Thoracic aorta (tissue), 2 donors: ENCODE measurements at places on chromosomes 3 and 15. TPM values are rescaled to one million over a fixed set of nuclear protein-coding genes. Genes with fewer than 3 reads are reported as not detected.
A peak's percentile ranks its signal among the peaks of the same experiment; 100 is the strongest.

GRCh38 chr15:91973481-91973880 lies 120.0 kb downstream of the SLCO3A1 start:
- H3K36me3 ChIP-seq: no peaks in the 10 kb centered on the region
- peaks cover 20% of the 10 kb centered on the region for H3K4me1 ChIP-seq
- no peak overlapping the region for H3K4me3 ChIP-seq

DNA sequence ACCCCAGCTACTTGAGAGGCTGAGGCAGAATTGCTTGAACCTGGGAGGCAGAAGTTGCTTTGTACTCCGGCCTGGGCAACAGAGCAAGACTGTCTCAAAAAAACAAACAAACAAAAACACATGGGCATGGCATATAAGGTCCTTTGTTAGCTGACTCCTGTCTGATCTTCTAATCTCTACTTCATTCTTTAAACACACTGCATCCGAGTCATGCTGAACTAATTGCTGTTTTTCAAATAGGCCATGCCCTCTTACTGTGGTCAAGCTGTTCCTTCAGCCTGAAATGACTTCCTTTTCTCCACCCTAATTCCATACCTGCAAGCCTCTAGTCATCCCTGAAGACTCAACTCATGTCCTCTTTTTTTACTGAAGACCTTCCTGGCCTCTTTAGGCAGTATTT lies 22.3 kb upstream of the SLMAP start:
- H3K27ac ChIP-seq: no peak overlapping the region
- H3K4me1 ChIP-seq: no peaks in the 10 kb centered on the region
- H3K4me3 ChIP-seq: no peak overlapping the region
- H3K36me3 ChIP-seq: no peaks in the 10 kb centered on the region
- DNase-seq: no peak

LSM3 gene
- total RNA-seq: 4.9 TPM

GRCh38 chr3:43213631-43214030 lies 72.7 kb upstream of the SNRK start:
- DNase-seq: no peak
- H3K36me3 ChIP-seq: no peaks in the 10 kb centered on the region
- H3K4me3 ChIP-seq: no peak overlapping the region
- no peaks in the 10 kb centered on the region for H3K27me3 ChIP-seq
- H3K27ac ChIP-seq: no peak overlapping the region

ZDHHC19 gene
- total RNA-seq: not detected

GRCh38 chr15:85584872-85585271 lies 204.5 kb downstream of the AKAP13 start:
- H3K4me3 ChIP-seq: peak overlapping the region; percentile 68
- H3K27me3 ChIP-seq: no peaks in the 10 kb centered on the region
- H3K27ac ChIP-seq: no peak overlapping the region

GRCh38 chr15:23073890-23074646 lies 34.7 kb upstream of the TUBGCP5 start:
- DNase-seq: no peak
- no peaks in the 10 kb centered on the region for H3K27me3 ChIP-seq
- H3K4me1 ChIP-seq: no peaks in the 10 kb centered on the region
- no peak overlapping the region for H3K4me3 ChIP-seq

- H3K36me3 ChIP-seq: no peaks in the 10 kb centered on the region
- H3K4me1 ChIP-seq: peaks cover 54% of the 10 kb centered on the region
- H3K27ac ChIP-seq: no peak overlapping the region
- H3K27me3 ChIP-seq: no peaks in the 10 kb centered on the region
- no peak overlapping the region for H3K4me3 ChIP-seq
- no peak for DNase-seq
These were observed 162.7 kb downstream of the LPP start for GRCh38 chr3:188316723-188317070.

- H3K27me3 ChIP-seq: no peaks in the 10 kb centered on the region
- no peaks in the 10 kb centered on the region for H3K36me3 ChIP-seq
- H3K4me1 ChIP-seq: no peaks in the 10 kb centered on the region
- no peak for DNase-seq
These were observed 16.7 kb upstream of the TBC1D21 start for GRCh38 chr15:73856458-73857192.

RTP3 gene
- total RNA-seq: not detected

DNA sequence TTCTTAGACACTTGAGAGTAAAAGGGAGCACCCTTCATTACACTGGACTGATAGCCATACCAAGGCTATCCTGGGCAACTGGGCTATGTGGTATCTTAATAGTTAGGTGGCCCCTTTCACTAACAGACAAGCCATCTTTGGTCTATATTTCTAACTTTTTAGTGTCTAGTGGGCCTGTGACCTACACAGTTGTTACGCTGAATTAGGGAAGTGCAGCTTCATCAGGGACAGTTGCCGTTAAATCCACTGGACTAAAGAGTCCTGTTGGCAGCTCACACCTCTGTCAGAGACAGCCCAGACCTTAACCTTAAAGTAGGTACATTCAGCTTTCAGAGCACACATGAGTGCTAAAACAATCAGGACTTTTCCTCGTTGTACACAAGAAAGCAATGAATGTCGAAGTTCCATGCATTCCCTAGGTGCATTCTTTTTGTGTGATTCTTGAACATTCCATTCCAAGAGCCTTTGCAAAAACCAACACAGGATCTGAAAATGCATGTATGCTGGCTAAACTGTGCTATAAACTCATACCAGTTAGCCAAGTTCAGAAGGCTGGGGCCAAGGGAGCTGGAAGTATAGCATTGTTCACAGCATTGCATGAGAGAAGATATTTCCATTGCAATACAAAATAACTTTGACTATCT lies 230.2 kb upstream of the EIF1B start:
- H3K36me3 ChIP-seq: no peaks in the 10 kb centered on the region
- no peaks in the 10 kb centered on the region for H3K27me3 ChIP-seq
- peaks cover 17% of the 10 kb centered on the region for H3K4me1 ChIP-seq
- H3K4me3 ChIP-seq: no peak overlapping the region
- no peak for DNase-seq
- peak overlapping the region; percentile 74 for H3K27ac ChIP-seq

DNA sequence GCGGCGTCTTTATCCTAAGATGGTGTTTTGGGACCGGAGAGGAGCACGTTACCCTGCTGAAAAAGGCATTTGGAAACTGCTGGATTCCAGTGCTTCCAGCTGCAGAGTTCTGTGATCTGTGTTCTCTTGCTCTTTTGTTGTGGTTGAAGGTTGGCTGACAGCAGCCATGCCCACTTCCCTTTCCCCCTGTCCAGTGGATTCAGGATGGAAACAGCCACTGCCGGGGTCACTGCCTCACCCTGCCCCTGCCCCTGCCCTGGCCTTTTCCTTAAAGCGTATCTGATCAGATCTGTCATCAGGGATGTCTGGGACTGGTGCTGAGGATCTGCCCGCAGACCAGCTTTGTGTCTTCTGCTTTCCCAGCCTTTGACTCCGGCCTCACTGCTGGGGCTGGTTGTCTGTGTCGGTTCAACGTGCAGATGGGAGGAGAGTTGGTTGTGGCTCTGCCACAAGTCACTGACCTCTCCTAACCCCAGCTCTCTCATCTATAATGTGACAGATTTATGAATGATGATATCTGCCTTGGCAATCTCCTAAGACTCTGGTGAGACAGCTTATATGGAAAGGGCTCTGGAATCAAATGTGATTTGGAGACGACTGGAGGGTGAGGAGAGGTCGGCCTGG lies 219.4 kb upstream of the BHLHE40 start:
- DNase-seq: no peak
- peaks cover 20% of the 10 kb centered on the region for H3K36me3 ChIP-seq
- no peak overlapping the region for H3K4me3 ChIP-seq
- no peaks in the 10 kb centered on the region for H3K27me3 ChIP-seq

GRCh38 chr15:92763459-92763858 lies 107.9 kb upstream of the FAM174B start:
- H3K4me1 ChIP-seq: no peaks in the 10 kb centered on the region
- no peak overlapping the region for H3K27ac ChIP-seq
- H3K4me3 ChIP-seq: no peak overlapping the region

PRICKLE2 gene
- 27.9 TPM for total RNA-seq

DNA sequence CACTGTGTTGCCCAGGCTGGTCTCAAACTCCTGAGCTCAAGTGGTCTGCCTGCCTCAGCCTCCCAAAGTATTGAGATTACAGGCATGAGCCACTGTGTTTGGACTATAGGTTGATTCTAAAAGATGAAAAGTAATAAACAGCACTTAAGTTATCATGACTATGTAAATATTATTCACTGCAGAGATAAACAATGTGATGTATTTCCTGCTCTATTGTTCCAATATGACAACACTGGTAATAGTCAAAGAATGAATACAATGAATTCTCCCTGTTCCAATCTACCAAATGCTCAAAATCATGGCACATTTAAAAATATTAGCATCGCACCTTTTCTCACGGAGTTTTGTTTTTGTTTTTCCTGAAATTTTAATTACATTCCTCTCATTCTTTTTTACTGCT lies 36.8 kb upstream of the TBL1XR1 start:
- no peak overlapping the region for H3K4me3 ChIP-seq
- no peak overlapping the region for H3K27ac ChIP-seq
- no peaks in the 10 kb centered on the region for H3K36me3 ChIP-seq
- H3K4me1 ChIP-seq: no peaks in the 10 kb centered on the region
- DNase-seq: no peak

PCLAF gene
- not detected for total RNA-seq

DNA sequence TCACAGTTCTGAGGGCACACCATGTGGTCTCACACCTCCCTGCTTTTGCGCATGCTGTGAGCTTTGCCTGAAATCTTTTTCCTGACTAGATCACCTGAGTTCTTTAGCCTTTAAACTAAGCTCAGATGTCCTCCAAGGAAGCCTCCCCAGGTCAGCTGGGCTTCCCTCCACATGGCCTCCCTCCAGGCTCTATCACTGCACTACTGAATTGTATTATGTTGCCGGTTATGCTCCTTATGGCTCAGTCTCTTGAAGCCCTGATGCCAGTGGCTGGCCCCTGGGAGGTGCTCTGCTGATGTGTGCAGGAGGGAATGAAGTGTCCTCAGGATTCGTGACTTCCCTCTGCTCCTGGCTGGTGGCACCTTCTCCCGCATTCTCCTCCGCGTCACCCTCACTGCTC lies 93.3 kb upstream of the BLM start:
- no peaks in the 10 kb centered on the region for H3K27me3 ChIP-seq
- H3K36me3 ChIP-seq: peaks cover 53% of the 10 kb centered on the region
- no peak overlapping the region for H3K27ac ChIP-seq
- DNase-seq: no peak
- H3K4me3 ChIP-seq: no peak overlapping the region

GRCh38 chr15:38085931-38086568 lies 151.6 kb downstream of the TMCO5A start:
- peaks cover 14% of the 10 kb centered on the region for H3K4me1 ChIP-seq
- no peaks in the 10 kb centered on the region for H3K27me3 ChIP-seq
- DNase-seq: no peak
- no peak overlapping the region for H3K4me3 ChIP-seq
- H3K27ac ChIP-seq: peak overlapping the region; percentile 40

DNA sequence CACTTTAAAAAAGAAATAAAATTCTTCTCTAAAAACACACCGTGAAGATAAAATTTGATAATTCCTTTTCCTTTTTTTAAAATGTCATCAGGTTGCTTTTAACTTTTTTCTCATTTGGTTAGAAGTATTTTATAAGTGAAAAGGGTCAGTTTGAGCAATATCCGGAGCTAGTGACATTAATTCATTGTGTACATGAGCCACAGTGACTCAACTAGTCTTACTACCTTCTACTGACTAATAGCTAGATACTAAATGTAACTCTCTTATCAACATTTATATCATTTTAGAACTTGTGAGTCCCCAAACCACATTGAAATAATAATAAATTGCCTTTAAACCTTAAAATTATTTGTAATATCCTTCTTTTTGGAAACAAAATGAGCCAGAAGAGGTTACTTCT lies 101.2 kb upstream of the ZBTB20 start:
- DNase-seq: no peak
- H3K36me3 ChIP-seq: no peaks in the 10 kb centered on the region
- no peak overlapping the region for H3K4me3 ChIP-seq
- H3K27ac ChIP-seq: no peak overlapping the region

DNA sequence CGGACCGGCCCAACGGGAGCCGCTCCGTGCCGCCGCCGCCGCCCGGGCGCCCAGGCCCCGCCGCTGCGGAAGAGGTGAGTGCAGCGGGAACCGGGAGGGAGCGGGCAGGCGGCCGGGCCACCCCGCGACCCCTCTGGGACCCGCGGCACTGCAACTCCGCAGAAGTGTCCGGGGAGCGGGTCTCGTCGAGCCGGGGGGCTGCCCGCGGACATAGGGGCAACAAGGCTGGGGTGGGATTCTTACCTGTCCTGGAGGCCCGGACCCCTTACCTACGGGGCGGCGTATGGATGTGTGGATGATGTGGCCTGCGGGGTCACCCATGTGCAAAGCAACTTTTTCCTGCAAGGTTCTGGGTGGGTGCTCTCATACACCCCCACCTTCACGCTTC lies 361 bp downstream of the SEMA3F start:
- H3K27ac ChIP-seq: no peak overlapping the region
- no peak for DNase-seq
- H3K27me3 ChIP-seq: no peaks in the 10 kb centered on the region
- H3K4me3 ChIP-seq: peak overlapping the region; percentile 69
- H3K4me1 ChIP-seq: peaks cover 74% of the 10 kb centered on the region
- no peaks in the 10 kb centered on the region for H3K36me3 ChIP-seq

FRMD5 gene
- 0.27 TPM for total RNA-seq

MUC13 gene
- not detected for total RNA-seq

DNA sequence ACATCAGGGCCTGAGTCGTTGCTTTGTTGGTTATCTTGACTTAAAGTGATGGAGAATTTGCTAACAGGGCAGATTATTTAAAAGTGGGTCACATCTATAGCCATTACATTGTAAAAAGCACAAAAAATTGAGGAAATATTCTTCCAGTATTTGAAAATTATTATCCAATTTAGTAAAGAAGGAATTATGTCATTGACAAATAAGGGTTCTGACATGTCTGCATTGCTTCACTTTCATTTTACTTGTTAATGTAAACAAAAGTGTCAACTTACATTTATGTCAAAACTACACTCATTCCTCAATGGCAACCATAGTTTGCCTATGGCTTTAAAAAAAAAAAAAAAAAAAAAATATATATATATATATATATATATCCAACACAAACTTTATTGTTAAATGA lies 3.4 kb upstream of the PARP14 start:
- H3K4me3 ChIP-seq: no peak overlapping the region
- H3K4me1 ChIP-seq: peaks cover 15% of the 10 kb centered on the region
- H3K27me3 ChIP-seq: no peaks in the 10 kb centered on the region
- no peak overlapping the region for H3K27ac ChIP-seq
- no peaks in the 10 kb centered on the region for H3K36me3 ChIP-seq

- H3K27ac ChIP-seq: no peak overlapping the region
- no peaks in the 10 kb centered on the region for H3K27me3 ChIP-seq
- H3K36me3 ChIP-seq: no peaks in the 10 kb centered on the region
- peaks cover 16% of the 10 kb centered on the region for H3K4me1 ChIP-seq
- H3K4me3 ChIP-seq: no peak overlapping the region
These were observed 351.8 kb upstream of the TPRG1 start for GRCh38 chr3:188819939-188820338.

DNA sequence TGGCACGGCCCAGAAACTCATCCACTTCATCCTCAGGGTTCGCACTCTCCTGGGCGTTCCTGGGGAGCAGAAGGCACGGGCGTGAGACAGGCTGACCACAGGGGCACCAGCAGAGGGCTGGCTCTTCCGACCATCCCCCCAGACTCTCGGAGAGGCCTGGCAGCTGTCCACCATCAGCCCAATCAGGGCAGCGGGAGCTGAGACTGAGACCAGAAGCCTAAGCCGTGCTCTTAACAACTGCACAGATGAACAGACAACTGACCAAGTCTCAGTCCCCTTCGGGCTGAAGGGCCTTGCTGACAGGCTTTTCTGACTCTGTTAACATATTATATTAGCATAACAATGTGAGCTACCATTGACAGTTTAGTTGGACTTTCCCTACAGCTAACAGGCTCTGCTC lies 118.0 kb downstream of the SEC22A start:
- DNase-seq: no peak
- no peak overlapping the region for H3K4me3 ChIP-seq
- peaks cover 29% of the 10 kb centered on the region for H3K36me3 ChIP-seq
- H3K27ac ChIP-seq: peak overlapping the region; percentile 35
- H3K4me1 ChIP-seq: no peaks in the 10 kb centered on the region
- no peaks in the 10 kb centered on the region for H3K27me3 ChIP-seq
